ENCODE measurements at places on chromosomes 16 and 17.

- DNase-seq, result peak; percentile 51
These were observed 6.1 kb downstream of the DNAI2 start for GRCh38 chr17:74280093-74280513.

- no peak for DNase-seq
These were observed 1406.0 kb upstream of the CDH8 start for GRCh38 chr16:63442246-63442645.

- no peak for DNase-seq
These were observed 277.7 kb downstream of the MAP2K6 start for GRCh38 chr17:69692171-69692570.

DNA sequence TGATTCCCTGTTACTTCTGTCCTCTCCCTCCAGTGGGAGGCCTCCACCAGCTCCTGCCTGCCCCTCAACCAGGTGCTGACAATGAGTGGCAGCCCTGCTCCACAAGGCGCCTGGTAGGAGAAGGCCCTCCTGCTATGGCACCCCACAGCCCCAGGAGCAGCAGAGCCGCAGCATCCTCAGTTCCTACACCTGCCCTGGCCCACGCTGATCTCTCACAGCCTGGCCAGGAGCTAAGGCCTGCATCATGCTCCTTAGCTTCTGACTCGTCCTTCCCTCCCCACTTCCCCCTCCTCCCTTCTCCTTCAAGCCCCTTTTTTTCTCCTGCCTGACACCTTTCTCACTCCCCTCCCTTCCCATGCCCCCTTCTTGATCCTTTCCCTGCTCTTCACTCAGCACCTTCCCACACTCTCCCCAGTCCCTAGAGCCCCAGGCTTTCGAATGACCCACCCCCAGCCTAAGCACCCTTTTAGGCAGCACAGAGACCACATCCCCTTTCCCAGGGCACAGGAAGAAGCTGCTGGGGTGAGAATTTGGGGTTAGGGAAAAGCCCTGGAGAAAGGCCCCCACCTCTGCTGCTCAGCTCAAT lies 6.5 kb downstream of the PROCA1 start:
- no peak for DNase-seq

GRCh38 chr16:57257455-57258070 lies 12.5 kb downstream of the ARL2BP start:
- peak; percentile 8 for DNase-seq

GRCh38 chr17:44911133-44912001 lies 3.9 kb downstream of the GFAP start:
- peak; percentile 50 for DNase-seq

DNA sequence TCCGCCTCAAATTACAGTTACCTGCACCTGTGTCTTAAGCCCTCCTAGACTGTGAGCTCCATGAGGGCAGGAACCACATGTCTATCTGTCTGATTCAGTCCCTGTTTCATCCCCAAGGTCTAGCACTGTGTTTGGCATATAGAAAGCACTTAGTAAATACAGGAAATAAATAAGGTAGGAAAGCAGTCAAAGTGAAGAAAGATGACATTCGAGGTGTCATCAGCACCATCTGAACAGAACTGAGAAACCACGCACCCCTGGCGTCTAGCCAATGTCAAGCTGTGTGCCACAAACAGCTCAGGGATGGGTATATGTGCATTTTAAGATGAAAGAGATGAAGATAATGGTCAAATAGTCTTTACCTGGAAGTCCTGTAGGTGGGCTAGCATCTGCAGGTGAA lies 79.6 kb upstream of the ATP2A3 start:
- no peak for DNase-seq

GRCh38 chr17:34314279-34314678 lies 5.0 kb upstream of the CCL8 start:
- DNase-seq, result no peak

DNA sequence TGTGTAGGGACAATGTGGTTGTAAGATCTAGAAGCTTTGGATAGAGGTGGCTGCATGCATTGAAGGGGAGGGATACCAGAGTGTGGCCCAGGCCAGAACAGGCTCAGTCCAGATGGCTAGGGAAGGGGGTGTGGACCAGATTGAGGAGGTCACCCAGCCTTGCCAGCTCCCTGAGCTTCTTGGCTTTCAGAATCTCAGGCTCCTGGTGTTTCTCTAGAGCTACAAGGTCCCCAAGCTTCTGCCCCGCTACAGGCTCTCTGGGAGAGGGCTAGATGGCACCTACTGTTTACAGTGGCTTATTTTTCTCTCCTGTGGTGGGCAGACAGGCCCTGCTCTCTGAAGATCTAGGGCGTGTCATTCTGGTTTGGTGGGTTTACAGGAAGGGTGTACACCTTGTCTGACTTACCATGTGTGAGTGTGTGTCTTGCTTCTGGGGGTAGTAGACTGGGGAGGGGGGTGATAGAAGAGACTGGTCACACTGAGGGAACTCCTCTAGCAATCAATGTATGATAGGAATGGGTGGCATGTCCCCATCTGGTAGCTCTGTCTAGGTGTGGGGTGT lies 1.1 kb downstream of the RARA start:
- no peak for DNase-seq

DNA sequence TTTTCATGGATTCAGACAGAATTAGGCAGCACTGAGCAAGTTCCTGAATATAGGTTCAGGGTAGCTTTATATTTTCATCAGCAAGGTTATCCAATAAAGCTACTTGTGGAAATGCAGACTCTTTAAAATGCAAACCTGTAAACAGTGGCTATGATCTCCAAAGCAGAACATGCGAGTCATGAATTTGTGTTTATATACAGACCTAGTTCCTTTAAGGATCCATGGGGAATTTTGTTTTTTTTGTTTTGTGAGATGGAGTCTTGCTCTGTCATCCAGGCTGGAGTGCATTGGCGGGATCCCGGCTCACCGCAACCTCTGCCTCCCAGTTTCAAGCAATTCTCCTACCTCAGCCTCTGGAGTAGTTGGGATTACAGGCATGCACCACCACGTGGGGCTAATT lies 14.8 kb downstream of the CLEC16A start:
- no peak for DNase-seq

DNA sequence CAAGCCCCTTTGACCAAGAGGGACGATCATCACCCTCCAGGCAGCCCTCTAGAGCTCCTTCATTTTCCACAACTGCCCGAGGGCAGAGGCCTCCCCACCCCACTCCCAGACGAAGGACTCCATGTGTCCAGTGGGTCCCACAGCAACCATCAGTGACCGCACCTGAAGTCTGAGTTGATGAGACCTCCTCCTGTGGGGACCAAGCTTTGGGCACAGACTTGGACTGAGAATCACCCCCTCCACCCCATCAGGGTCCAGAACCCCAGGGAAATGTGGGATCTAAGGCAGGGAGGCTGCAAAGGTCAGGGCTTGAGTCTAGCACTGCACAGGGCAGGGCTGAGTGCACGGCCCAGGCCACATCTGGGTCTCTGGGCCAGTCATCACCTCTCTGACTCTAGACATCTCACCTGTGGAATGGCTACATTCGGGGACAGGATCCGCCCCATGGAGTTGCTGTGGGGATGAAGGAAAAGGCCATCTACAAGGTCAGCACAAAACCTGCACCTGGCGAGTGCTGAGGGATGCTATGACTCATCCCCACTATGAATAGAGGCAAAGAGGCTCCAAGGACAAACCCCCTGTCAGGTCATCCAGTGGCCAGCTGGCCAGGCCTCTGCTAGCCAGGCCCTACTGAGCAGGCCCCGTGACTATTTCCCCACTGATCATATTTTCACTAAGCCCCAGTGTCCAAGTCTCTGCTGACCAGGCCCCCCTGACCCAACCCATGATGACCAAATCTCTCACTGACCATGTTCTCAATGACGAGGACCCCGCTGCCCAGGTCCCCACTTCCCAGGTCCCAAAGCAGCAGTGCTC lies 38.4 kb downstream of the TNFRSF13B start:
- no peak for DNase-seq

DNA sequence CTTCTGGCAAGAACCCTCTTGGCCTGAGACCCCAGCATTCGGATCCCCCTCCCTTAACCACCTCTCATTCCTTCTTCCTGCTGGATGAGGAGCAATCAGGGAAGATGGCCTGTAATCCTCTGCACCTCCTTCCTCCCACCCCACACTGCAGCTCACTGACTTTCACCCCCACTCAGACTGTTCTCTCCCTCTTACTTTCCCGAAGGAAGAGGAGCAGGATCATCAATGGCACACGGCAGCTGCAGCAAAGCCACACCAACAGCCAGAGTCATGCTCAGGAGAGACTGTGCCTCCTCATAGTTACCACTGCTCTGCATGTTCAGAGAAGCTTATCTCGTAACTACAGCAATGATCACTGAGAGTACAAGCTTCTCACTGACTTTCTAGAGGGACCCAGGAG lies 10.1 kb upstream of the TMEM101 start:
- DNase-seq, result no peak

GRCh38 chr17:3040882-3041281 lies 22.5 kb downstream of the OR1D5 start:
- no peak for DNase-seq

DNA sequence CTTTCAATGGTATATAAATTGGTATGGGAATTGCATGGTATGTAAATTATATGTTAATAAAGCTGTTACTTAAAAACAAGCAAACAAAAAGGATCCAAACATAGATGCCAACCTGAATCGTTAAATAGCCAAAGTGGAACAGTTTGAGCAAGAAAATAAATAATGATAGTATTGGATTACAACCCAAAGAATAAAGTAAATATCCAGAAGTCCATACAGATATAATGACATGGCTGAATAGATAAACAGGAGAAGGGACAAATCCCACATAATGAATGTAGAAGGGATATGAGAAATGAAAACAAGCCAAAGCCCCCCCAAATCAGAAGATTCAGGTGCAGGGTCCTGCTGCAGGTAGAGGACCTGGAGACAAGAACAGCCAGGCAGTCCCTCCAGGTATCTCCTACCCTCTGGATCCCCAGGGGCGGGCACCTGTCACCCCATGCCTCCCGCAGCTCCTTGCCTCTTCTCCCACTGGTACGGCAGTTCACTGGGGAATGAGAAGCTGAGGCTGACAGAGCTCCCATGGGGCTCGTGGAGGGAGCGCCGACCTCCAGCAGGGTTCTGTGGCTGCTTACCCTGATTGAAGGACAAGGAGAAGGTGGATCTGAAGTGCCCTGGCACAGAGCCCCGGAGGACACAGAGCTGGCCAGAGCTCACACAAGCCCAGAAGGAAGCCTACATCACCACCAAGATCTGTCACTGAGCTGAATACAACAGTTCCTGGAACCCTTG lies 9.9 kb upstream of the LCAT start:
- no peak for DNase-seq

DNA sequence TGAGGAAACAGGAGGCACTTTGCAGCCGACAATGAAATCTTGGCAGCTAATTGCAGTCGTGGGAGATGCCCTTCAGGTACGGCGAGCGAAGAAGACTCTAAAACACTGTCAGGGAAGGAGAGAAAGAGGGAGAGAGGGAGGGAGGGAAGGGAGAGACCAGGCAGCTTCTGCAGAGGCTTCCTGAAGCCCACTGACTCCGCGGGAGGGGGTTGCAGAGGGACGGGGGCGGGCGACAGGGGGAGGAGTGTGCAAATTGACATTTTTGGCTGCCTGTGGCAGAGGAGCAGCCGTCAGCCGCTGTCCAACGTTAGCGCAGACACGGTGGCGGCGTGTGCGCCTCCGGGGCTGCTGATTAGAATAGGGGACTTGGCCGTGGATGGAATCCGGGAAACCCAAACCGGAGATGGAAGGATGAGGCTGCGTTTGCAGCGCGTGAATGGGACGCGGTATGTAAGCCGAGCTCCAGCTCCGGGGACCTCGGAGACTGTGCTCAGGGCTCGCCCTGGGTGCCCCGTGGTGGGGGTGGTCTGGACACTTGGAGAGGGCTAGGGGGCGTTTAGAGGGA lies 849.1 kb upstream of the RBFOX1 start:
- DNase-seq, result no peak

DNA sequence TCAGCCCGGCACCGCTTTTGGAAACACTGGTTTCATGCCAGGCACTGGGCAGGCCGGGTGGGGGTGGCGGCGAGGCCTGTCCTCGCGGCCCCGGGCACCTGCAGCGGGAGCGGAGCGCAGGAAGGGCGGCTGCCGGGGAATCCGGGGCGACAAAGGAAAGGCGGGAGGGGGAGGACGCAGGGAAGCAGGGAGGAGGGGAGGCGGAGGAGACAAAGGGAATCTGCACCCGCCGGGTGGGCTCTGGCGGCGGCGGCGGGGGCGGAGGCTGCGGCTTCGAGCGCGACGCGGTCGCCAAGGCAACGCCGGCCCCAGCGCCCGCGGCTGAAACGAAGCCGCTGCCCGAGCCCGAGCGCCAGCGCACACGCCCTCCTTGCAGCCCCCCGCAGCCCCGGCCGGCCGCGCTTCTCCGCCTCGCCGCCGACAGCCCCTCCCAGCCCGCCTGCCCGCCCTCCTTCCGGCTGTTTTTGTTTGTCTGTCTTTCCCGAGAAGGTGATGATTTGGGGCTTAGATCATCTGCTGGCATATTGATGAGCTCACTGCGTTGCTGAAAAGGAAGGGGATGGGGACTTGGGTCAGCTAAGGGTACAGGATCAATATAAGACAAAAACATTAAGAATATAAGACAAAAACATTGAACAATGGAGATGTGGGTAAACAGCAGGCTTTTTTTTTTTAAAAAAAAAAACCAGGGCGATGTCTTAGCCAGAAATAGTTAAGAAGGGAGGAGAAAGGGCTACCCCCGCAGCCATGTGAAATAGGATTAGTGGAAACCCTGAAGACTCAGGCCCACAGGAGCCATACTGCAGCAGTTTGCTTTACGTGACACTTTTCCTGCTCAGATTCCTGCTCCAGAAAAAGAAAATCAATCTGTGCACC lies 32.7 kb downstream of the CDK5R1 start:
- DNase-seq, result peak; percentile 50

GRCh38 chr16:25916037-25916436 lies 224.3 kb downstream of the HS3ST4 start:
- DNase-seq, result no peak

GRCh38 chr17:60422162-60422665 lies at the start of gene CHCT1:
Gene CHCT1, plus strand, starts transcription at chr17:60422489. Its CDS starts 104 bp downstream, at chr17:60422593.
- no peak for DNase-seq

- no peak for DNase-seq
These were observed 3.3 kb downstream of the SLC6A4 start for GRCh38 chr17:30232015-30232823.

DNA sequence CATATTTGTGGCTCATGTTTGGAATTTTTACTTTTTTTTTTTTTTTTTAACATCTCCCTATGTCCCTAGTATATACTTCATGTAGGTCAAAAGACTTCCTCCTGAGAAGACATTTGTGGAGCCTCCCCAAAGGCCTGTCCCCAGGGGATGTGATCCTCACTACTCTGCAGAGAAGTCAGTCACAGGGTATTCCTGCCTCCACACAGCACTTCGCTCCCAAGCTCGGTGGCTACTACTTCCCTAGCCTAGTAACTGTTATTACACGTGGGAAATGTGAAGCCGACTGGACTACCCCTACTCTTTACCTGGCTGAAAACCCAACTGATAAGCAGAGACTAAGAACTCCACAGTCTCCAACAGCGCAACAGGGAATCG lies 116.8 kb downstream of the HIC1 start:
- DNase-seq, result no peak

Data from activated CD4-positive, CD25-positive, alpha-beta regulatory T cell treated with anti-CD3 and anti-CD28 coated beads, Interleukin-2, amount 50 U/mL, for 72 hours (primary cell).